ENCODE measurements at places on chromosomes 13 and 19.

DNA sequence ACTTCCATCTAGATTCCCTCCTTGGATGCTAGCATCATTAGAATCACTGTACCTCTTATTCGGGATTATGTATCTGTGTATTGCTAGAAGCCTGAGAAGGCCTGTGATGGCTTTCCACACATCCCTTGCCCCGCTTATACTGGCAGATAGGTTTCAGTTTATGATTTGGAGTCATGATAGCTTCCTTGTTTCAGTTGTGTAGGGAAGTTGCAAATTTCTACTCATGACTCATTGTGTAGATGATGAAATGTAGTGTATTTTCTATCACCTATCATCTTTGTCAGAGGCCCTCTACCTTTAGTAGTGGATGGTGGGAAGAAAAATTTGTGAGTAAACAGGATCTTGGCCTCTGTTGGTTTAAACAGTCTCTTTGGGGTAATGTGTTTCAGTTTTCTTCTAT, 165.2 kb downstream of the GGACT start:
- peak; percentile 88 for DNase-seq

- peak; percentile 91 for DNase-seq
Observed at GRCh38 chr13:28475916-28476725, 18.8 kb downstream of the FLT1 start.

DNA sequence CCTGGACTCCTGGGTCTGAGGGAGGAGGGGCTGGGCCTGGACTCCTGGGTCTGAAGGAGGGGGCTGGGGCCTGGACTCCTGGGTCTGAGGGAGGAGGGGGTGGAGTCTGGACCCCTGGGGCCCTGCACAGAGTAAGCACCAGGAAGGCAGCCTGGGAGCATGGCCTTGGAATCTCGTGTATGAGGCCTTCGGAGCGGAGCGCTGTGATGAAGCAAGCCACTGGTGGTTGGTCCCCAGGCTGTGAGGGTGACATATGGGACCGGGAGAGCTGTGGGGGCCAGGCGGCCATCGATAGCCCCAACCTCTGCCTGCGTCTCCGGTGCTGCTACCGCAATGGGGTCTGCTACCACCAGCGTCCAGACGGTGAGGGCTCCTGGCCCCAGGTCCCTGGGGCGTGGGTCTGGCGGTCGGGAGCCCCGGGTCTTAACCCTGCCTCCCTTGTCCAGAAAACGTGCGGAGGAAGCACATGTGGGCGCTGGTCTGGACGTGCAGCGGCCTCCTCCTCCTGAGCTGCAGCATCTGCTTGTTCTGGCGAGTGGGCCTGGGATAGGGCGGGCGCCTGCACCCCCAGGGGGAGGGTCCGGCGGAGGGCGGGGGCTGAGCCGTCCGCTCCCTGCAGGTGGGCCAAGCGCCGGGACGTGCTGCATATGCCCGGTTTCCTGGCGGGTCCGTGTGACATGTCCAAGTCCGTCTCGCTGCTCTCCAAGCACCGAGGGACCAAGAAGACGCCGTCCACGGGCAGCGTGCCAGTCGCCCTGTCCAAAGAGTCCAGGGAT, 918 bp downstream of the TMEM190 start:
- no peak for DNase-seq

DNA sequence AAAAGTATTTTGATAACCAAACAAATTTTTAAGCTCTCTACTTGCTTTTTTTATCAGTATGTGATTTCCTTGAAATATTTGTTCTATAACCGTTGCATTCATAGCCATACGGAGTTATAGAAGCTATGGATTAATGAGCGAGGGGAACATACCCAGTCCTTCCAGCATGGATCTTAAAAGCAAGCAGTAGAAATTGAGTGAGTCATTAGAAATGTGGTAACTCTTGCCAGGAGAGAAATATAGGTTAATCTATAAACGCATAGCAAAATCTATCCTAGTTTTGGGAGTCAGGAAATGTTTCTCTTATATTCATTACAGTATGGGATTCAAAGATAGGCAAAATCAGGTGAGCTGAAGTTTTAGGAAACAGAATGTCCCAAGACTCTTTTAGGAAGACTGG, 507.4 kb downstream of the DACH1 start:
- DNase-seq, result no peak

GRCh38 chr19:46202872-46203860, 26.4 kb upstream of the IGFL1 start:
- DNase-seq, result no peak

- no peak for DNase-seq
Observed at GRCh38 chr19:48578891-48579290, 26.9 kb downstream of the SULT2B1 start.

- DNase-seq, result no peak
Observed at GRCh38 chr19:6271721-6272410, 7.9 kb downstream of the MLLT1 start.

- no peak for DNase-seq
Observed at GRCh38 chr13:110293649-110294048, 13.3 kb downstream of the COL4A1 start.

GRCh38 chr19:11499890-11500420, 5.7 kb downstream of the ZNF653 start:
- no peak for DNase-seq

GRCh38 chr19:54179262-54179852, 6.4 kb upstream of the TMC4 start:
- DNase-seq, result no peak

GRCh38 chr13:32491028-32491427, 47.6 kb downstream of the N4BP2L2 start:
- no peak for DNase-seq

DNA sequence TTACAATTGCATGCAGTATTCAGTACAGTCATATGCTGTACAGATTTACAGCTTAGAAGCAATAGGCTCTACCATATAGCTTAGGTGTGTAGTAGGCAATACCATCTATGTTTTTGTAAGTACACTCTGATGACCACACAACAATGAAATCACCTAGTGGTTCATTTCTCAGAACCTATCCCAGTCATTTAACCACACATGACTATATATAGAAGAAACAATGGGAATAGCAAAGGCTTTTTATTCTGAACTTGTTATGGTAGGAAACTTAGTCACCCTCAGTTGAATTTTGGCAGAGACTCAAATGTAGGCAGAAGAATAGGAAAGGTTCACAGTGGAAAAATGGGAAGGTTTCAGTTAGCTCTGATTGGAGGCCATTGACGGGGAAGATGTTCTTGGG, 1075.1 kb upstream of the MIR17HG start:
- DNase-seq, result no peak

DNA sequence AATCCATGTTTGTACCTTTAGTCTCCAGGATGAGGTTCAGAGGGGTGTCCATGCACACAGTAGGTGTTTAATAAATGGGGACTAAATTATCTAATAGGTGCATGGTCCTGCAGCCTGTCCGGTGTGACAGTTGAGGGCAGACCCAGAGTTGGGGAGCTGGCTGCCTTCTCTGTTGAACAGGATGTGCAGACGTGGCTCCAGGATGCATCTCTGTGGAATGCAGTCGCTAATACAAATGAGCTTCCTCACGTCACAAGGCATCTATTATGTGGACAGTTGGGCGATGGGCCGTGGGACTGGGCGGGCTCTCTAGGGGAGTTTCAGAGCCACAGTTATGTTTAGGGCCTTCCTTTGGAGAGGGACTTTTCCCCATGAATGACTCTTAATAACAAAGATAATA, 71.0 kb downstream of the SIPA1L3 start:
- no peak for DNase-seq

GRCh38 chr19:2896694-2897093, 4.0 kb upstream of the ZNF57 start:
- no peak for DNase-seq

GRCh38 chr13:110113284-110113764, 193.6 kb downstream of the COL4A1 start:
- peak; percentile 32 for DNase-seq

GRCh38 chr13:100789968-100790367, 115.4 kb upstream of the TMTC4 start:
- no peak for DNase-seq

DNA sequence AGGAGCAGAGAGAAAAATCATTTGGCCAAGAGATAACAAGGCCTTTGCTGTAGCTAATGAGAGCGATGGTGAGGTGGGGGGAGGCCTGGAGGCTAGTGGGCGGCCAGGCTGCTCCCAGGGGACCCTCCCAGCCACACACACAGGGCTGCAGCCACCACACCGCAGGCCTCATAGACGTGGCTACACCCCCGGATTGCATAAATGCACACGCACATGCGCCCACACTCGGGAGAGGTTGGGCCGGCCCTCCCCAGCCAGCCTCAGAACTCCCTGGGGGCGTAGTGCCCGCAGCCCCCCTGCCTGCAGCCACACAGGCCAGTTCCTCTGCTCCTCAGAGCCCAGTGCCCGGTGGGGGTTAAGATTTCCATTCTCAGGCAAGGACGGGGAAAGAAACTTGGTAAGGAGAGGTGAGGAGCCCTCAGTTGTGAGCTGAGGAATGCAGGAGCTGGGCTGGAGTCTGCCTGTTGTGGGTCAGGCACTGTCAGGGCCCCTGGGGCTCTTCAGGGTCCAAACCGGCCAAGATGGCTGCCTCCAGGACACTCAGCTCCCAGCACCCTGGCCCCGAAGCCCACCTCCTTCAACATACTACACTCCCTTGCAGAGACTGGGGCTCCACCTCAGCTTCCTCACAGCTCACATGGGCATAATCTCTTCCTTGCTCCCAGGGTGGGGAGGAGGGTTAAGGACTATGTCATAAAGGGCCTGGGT, 8.0 kb downstream of the PTH2 start:
- DNase-seq, result peak; percentile 49

GRCh38 chr19:12796146-12797071, 5.1 kb downstream of the JUNB start:
- DNase-seq, result peak; percentile 90

- DNase-seq, result no peak
Observed at GRCh38 chr13:22086597-22087330, 415.9 kb downstream of the FGF9 start.

Data from suppressor macrophage treated with lipopolysaccharide for 1 hour (primary cell).